Activated T-cell treated with anti-CD3 and anti-CD28 coated beads, Interleukin-2, amount 50 U/mL, for 1 hour (primary cell): ENCODE measurements at places on chromosomes 16 and 17.

DNA sequence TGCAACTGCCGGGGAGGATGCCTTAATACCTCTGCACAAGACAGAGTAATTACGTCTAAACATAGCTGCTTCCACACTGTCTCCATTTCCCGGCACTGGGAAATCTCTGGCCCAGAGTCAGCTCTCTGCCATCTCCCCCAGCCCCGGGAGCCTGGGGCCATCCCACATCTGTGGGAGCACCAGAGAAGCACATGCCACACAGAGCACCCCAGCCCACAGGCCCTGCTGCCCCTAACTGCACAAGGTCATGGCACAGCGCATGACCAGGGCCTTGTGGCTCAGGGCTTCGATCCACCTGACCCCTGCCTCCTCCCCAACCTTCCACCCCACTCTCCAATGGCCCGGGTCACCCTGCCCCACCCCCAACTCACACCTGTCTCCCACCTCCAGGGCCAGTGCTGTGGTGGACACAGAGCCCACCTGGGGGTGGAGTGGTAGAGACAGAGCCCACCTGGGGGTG, 36.6 kb upstream of the RBFOX3 start:
- no peak for DNase-seq

GRCh38 chr17:67238991-67239390, 6.0 kb downstream of the HELZ start:
- no peak for DNase-seq

- DNase-seq = no peak
These were observed 119.7 kb upstream of the MYOCD start for GRCh38 chr17:12545877-12546513.

GRCh38 chr17:57484081-57484666, 227.9 kb downstream of the MSI2 start:
- DNase-seq = no peak

DNA sequence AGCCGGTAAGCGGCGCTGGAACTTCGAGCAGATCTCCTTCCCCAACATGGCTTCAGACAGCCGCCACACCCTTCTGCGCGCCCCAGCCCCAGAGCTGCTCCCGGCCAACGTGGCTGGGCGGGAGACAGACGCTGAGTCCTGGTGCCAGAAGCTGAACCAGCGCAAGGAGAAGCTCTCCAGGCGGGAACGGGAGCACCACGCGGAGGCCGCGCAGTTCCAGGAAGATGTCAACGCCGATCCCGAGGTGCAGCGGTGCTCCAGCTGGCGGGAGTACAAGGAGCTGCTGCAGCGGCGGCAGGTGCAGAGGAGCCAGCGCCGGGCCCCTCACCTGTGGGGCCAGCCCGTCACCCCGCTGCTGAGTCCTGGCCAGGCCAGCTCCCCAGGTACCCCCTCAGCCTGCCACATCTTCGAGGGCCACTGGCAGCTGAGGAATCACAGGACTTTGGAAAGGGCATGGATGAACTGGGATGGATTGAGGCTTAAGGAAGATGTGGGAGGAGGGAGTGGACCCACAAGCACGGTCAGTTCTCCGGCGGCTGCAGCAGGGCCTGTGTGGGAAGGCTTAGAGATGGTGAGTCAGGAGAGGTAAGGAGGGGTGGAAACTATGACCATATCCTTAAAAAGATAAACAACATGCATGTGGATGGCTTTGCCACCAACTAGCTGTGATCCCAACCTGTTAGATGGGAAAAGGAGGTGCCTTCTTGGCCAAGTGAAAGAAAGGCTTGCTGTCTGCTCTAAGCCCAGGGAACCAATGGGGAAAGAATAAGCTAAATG, 3.4 kb upstream of the LLGL2 start:
- DNase-seq = no peak

DNA sequence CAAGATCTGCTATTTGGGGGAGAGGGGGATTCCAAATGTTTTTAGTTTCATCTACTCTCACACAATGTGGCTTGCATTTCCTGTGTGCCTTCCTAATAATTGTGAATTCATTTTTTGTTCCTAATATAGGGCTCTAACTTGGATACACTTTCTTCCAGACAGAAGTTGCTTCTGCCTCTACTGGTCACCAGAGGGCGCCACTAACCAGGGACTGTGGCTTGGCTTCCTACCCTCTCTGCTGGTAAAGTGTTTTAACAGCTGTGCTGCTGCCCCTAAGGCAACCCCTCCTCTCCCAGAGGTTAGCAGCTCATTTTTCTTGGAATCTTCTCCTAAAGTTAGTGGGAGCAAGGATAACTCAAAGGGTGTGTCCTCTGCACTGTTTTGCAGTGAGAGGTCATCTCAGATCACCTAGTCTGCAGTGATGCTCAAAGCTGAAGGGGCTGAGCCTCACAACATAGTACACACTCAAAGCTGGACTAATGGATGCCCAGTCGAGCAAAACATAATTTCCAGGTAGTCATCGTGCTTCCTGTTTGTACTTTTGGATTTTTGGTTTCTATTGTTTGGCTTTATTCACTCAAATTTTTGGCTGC, 5.0 kb upstream of the PRSS54 start:
- DNase-seq = no peak

- DNase-seq = no peak
These were observed 3.4 kb downstream of the ABCA9 start for GRCh38 chr17:69057280-69057679.

DNA sequence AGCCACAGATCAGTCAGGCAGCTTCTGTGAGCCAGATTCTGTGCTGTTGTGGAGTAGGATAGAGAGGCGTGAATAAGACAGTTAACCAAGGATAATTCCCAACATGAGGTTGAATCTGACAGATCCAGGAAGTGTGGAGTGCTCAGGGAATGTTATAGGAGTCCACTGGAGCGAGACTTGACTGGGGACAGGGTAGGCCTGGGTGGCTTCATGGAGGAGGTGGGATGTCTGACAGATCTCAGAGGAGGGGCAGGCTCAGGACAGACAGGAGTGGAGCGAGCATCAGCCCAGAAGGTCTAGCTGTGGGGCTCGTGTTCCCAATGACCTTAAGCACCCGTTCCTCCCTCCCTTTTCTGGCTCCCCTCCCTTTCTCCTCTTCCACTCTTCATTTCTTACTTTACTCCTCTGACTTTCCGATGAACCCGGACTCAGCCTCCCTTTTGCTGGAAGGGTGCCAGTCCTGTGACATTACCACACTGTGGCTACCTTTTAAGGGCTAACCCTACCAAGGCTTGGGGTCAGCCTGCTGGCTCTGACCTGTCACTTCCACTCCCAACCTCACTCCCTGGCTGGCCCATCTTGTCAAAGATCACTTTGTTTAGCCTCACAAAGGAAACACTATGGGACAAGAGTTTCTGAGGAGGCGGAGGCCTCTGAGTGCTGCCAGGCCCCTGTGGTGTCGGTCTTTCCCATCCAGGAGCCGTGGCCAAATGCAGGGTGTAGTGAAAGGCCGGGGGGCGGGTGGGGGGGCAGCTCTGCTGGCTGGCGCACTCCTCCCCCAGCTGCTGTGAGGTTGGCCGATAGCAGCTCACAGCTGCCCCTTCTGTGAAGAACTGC, 28.5 kb upstream of the EFCAB13 start:
- DNase-seq = no peak

GRCh38 chr16:63856537-63856936, 1265.3 kb downstream of the CDH11 start:
- DNase-seq = no peak

- no peak for DNase-seq
These were observed 2.8 kb upstream of the SLFN11 start for GRCh38 chr17:35376245-35376644.

DNA sequence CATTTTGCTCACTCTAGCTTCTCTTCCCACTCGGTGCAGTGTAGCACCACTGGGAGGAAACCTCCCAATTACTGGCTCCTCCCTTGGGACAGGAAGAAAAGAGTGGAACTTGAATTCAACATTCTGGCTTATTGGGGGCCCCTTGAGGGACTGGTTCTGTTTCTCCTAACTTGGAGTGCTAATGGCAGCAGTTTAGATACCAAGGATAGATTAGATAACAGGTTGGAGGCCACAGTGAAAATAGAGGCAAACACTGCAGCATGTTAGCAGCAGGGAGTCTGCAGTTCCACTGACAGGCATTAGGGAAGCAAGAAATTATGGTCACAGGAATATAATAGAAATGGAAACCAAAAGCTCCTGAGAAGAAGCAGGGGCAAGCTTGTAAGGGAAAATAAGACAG, 322.0 kb downstream of the ABCC12 start:
- no peak for DNase-seq

DNA sequence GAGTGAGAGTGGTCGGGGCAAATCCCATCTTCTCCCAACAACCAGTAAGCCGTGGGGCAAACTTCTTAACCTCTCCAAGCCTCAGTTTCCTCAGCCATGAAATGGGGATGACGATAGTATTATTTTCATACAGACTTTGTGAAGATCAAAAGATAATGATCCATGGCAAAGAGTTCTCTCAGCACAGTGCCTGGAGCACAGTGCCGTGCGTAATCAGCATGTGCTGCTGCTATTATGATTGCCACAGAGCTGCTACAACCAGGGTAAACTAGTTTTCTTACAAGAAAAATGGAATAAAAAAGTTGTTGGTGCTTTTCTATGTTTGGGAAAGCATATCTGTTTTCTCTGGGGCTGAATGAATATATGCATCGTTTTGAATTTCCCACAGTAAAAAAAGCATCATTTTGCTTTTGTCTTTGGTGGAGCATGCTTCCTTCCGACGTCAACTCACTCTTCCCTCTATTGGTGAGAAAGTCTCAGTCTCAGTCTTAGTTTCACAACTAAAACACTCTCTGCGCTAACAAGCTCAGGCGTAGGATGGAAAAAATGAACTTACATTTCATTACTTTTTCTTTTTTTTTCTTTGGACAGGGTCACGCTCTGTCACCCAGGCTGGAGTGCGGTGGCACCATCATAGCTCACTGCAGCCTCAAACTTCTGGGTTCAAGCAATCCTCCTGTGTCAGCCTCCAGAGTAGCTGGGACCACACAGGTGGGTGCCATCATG, 37.2 kb downstream of the CDK5R1 start:
- DNase-seq = no peak

- DNase-seq = peak; percentile 48
These were observed 15.8 kb upstream of the CAVIN1 start for GRCh38 chr17:42438600-42439567.

DNA sequence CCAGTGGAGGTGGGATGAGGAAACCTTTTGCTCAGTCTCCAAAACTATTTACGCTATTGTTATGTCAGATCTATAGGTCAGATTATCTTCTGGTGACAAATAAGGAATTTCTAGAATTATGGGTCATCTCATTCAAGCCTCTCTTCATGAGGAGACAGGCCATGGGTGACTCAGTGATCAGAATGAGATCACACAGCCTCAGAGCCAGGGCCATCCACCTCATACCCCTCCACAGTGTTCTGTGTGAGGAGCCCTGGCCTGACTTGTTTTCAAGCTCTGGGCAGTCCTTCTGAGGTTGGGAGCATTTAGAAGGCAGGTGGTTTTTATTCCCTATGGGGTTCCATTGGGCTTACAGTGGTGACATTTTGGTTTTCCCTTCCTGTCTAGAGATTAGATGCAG, 26.5 kb downstream of the YPEL2 start:
- no peak for DNase-seq

GRCh38 chr17:76009969-76010661, 9.5 kb downstream of the CDK3 start:
- DNase-seq = no peak

DNA sequence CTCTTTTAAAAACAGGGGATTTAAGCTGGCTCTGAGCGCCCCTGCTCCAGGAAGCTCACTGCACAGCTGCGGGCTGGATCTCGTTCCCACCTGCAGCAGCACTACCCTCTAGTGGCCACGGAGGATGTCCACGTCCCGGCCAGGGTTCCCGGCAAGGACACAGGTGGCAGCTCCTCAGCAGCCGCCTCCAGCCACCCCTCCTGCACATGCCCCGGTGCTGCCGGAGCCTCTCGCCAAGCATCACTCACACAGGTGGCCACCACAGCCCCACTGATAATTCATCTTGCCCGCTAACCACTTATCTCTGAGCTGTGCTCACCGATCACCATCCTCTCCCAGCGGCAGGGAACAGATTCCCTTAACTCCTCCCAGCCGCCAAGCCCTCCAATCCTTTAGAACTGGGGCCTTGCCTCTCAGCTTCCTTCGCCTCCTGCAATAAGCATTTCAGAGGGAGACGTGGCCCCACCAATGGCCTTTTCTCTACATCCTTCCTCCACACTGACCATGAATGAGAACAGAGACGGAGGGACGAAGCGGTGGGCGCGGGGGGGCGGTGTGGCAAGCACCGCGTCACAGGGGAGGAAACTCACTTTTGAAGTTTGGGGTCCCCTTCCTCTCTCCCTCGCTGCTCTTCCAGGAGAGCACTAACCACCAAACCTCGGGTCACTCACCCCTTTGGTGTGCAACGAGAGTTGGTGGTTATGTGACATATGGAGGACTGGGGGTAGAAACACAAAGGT, 222.1 kb downstream of the RBFOX3 start:
- DNase-seq = no peak

- peak; percentile 30 for DNase-seq
These were observed at the start of gene FADS6 for GRCh38 chr17:74892974-74893911. Gene FADS6 (minus strand): TSS chr17:74893633. CDS start chr17:74893595, 38 bp downstream.

GRCh38 chr16:87856791-87857228, 12.5 kb downstream of the SLC7A5 start:
- DNase-seq = no peak

GRCh38 chr17:75808905-75809621, 24.5 kb downstream of the UNK start:
- no peak for DNase-seq

- DNase-seq = no peak
These were observed 365.7 kb upstream of the PMFBP1 start for GRCh38 chr16:72537664-72538063.

DNA sequence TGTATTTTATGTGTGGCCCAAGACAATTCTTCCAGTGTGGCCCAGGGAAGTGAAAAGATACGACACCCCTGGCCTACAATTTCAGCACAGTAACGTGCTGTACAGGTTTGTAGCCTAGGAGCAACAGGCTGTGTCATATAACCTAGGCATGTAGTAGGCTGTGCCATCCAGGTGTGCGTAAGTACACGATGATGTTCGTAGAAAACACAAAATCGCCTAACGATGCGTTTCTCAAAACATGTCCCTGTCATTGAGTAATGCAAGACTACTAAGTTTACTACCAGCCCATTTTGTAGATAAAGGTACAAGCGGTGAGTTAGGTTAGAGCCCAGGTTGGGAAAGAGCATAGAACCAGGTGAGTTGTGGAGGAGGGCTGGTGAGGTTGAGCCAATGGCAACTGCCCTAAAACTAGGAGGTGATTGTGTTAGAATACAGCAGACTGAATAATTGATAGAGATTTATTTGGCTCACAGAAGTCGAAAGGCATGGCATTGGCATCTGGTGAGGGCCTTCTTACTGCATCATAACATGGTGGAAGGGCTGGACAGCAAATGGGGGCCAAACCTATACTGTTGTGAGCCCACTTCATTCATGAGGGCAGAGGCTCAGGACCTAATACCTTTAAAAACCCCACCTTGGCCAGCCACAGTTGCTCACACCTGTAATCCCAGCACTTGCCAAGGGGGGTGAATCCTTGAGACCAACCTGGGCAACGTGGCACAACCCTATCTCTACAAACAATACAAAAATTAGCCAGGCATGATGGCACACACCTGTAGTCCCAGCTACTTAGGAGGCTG, 4.2 kb downstream of the EIF1 start:
- peak; percentile 39 for DNase-seq

DNA sequence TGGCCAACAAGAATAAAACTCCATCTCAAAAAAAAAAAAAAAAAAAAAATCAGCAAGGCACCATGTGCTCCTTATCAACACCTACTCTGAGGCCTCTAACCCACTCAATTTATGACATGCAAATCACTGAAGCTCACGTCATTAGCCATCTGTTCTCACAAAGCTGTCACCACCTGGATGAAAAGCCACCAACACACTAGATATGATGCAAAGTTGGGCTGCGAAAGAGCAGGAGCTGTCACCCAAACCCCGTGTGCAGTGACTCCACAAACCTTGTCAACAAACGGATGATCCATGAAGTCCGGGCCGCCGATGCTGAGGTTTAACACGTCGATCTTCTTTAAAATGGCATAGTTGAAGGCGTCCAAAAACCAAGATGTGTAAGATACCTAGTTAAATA, 25.3 kb downstream of the MBTPS1 start:
- DNase-seq = no peak
